ENCODE measurements at places on chromosomes 2 and 18.

DNA sequence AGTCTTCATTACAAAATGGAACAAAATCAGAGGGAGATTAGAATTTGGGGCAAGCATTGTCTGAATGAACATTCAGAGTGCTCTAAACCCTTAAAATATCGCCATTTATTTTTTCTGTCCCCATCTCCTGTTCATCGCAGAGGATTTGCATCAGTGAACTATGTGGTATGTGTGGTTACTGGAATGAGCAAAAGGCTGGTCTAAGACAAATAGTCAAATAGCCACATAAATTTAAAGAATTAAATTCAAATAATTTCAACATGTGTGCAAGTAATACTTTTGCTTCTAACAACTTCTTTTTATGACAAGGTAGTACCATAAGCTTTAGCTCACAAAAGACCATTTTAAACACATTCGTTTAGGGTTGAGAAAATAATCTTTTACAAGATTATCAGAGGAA is 82.6 kb upstream of the ST8SIA3 start:
- DNase-seq: no peak

DNA sequence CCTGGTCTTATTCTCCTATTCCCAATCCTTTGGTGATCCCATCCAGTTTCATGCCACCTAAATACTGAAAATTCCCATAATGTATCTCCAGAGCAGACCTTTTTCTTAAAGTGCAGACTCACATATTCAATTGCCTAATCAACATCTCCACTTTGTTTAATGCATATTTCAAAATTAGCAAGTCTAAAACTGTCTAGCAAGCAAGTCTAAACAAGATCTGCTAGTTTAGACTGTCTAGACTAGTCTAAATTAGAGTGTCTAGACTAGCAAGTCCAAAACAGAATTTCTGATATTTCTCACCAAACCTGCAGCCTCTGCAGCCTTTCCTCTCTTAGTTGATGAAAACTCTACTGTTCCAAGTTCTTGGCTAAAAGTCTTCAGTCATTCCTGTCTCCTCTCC is 44.6 kb downstream of the THUMPD2 start:
- DNase-seq: no peak

DNA sequence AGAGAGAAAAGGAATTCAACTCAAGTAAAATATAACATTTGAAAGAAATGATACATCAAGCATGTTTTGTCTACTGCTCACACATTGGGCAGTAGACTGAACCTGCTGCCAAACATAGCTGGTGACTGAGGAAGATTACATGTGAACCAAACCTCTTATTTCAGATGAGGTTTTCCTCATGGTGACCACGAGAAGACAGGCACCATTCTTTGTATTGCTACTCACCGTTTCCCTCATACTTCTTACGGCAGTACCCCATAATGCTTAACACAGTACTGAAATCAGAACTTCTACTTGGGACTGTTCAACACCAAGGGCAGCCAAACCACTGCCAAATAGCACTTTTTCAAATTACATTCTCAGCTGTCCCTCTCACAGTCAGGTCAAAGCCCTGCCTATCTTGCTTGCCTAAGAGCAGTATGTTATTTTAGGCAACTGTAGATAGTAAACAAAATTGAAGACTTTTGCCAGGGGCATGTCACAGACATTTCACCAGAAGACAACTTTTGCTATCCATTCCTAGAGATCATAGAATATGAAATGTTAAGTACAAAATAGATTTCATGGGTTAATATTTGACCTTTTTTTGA is 167.1 kb upstream of the DOK6 start:
- DNase-seq: no peak

DNA sequence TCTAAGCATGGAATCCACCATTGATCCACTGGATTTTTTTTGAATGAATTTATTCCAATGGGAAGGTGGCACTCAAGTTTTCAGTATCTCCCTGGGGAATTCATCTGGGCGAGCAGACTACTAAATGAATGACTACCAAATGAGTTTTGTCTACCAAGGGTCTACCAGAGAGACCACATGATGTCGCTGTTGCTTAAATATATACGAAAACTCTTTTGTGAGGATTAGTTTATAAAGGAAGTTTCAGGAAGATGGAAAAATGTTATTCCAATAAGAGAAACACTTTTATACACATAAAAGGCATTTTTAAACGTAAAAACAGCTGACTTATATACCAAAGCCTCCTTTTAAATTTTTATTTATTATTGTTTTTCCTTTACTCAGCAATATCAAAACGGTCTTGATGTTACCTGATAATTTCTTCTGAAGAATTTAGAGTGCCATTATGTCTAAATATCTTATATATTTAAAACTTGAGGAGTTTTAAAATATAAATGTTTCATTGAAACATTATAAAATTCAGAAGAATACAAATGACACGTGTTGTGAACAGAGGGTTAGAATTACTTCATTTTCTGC is 139.7 kb downstream of the HRH4 start:
- peak; percentile 21 for DNase-seq

- no peak for DNase-seq
Measured at GRCh38 chr2:171297956-171298355, 135.8 kb downstream of the METTL8 start.

DNA sequence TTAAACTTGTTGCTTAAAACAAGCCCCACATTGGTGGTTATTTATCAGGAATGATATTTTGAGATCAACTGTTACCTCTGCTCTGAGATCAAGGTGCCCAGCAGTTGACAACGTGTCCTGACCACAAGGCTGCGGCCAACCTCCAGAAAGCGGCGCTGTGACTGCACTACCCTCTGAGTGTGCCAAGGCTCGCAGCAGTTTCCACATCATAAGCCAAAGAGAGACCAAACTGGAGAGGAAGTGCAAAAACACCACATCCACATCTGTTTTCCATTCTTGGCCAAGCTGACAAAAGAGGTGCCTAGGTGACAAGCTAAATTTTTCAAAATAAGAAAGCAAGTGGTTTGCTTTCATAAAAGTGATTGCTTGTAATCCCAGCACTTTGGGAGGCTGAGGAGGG is 410.8 kb upstream of the POU3F3 start:
- DNase-seq: no peak

DNA sequence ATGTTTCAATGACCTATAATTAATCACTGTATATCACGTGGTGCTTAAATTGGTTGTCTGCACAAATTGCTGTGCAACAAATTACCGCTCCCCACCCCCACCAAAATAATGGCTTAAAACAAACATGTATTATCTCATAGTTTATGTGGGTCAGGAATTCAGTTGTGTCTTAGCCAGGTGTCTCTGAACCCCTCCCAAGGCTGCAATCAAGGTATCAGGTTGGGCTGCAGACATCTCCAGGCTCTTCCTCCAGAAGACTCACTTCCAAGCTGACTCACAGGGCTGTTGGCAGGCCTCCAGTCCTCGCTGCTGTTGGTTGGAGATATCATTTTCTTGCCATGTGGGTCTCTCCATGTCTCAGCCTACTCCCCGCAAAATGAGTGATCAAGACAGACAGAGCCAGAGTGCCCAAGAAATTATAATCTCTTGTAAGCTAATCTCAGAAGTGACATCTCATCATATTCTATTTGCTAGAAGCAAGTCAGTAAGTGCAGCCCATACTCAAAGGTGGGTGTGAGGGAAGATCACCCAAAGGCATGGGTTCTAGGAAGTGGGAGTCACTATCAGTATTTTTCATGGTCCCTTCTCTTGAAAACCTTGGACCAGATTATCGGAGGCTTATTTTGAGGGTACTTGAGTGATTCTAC is 38.4 kb downstream of the SPC25 start:
- no peak for DNase-seq

- DNase-seq: no peak
Measured at GRCh38 chr2:237304763-237305514, 109.0 kb downstream of the COL6A3 start.

DNA sequence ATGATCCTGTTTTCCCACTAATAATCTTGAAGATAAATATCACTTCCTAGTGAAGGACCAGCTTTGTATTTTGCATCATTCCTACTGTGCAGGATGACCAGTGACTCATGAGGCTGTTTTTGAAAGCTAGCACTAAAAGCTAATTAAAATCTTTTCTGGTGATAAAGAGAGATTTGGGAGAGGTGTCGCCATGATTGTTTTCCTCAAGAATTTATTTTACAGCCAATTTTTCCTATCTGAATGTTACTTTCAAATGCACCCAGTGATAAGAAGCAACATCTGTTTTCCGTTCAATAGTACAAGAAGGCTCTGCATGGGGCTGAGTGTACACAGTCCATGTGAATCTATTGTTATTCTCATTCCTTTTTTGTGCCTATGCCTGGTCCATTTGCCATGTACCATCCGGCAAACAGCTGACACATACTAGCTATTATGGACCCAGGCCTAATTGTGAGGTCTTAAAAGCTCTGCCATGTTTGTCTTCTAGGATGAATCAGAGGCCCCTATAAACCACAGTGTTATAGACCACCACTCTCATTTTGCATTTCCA is 28.4 kb downstream of the MEIS1 start:
- no peak for DNase-seq

DNA sequence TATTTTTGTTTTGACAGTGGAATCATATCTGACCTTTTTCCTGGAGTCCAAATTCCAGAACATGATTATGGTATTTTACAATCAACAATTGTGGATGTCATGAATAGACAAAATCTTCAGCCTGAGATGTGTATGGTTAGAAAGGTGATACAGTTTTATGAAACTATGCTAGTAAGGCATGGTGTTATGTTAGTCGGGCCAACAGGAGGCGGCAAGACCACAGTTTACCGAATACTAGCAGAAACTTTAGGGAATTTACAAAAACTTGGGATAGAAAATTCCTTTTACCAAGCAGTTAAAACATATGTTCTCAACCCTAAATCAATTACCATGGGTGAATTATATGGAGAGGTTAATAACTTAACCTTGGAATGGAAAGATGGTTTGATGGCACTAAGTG is 137.0 kb downstream of the DNAH6 start:
- no peak for DNase-seq

DNA sequence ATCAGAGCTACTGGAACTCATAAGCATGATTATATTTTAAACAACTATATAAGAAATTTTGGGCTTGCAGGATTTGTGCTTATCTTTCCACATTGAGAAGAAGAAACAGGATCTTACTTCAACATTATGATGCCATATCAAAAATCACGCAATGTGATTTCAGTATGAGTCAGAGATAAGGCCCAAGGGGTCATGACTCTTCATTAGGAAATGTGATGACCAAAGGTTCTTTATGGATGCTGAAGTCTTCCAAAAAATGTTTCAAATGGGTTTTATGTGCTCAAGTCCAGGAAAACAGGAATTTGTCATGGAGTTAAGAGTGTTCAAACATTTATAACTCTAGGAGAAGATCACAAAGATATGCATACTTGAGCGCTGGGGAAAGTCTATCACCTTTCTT is 7.8 kb upstream of the SERPINB2 start:
- DNase-seq: no peak

GRCh38 chr2:59874971-59875755 is 678.3 kb downstream of the BCL11A start:
- DNase-seq: no peak

GRCh38 chr2:75494137-75494769 is 66.5 kb downstream of the EVA1A start:
- DNase-seq: no peak

DNA sequence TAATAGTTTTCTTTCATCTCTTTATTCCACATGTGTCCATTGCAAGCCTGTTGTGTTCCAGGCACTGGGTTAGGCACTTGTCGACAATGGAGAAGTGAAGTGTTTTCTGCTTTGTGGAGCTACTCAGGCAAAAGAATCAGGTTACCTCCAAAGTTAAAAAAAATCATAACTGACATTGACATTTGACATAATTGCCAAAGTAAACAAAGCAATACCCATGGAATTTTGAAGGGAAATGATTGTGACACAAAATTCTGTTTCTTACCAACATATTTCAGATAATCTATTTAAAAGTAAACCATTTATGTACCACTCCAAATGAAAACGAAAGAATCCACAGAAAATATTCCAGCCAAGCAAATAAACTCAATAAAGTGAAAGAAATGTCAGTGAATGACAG is 6.4 kb upstream of the TGFA start:
- DNase-seq: no peak

DNA sequence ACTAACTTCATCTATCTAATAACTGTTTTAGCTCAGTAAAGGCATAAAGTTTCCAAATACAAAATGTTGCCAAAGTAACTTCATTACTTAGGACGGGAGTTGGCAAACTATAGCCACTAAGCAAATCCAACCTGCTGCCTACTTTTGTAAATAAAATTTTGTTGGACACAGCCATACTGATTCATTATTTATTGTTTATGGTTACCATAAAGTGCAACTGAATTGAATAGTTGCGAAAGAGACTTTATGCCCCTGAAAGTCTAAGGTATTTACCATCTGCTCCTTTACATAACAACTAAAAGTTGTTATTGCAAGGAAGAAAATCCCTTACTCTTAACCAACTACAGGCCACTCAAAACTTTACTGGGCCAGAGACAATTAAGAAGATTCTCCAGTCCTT is 256.7 kb upstream of the RBBP8 start:
- no peak for DNase-seq

- DNase-seq: no peak
Measured at GRCh38 chr2:74895001-74895400, 61.1 kb downstream of the HK2 start.

DNA sequence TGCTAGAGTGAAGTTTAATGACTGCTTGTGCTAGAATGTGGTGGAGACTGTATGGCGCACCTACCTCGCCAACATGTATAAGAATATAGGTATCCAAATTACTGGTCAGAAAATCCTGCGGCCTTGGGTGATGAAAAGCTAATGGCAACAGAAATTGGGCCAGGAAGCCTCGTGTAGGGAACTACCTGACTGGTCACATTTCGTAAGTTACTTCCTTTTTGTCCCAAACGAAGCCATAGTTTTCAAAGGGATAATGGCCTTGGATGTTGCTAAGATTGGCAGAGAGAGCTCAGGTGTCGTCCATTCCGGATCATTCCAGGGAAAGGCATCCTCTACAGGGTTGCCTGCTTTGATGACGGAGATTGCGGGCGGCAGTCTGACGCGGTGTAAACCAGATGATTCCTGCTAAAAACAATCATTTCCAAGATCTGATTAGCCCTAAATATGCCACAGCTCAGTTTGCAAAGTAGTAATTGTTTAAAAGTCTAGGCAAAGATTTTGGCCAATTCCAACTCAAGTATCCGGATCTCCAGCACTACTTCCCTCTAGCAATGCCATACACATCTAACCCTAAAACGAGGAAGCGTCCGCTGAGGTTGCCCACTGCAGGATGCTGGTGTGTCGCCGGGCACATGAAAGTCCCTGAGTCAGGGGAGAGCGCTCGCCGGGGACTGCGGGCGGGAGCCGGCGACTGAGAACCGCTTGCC is 708 bp upstream of the MALT1 start:
- DNase-seq: no peak

DNA sequence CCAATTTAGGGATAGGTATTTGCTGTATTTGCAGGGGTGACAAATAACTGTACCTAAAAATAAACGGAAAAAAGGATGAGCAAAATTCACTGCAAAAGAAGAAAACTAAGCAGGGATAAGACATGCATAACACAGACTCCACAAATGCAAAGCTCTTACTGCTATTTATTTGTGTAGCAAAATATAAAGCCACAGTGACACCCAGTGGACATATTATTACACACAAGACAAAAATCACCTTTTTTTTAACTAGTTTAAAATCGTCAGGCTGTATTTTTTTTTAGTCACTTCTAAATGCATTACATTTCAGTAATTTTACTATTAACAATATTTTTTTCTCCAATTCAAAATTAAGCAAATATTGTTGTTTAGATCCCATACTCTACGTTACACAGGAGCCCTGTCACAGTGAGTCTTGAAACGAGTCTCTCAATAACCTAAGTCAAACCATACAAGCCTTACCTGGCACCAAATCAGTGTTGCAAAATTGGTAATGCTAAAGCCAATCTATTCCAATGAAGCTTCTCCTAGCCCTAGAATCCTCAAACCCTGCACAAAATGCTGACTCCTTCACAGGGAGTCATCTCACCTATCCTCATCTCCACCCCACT is 23.7 kb downstream of the METTL4 start:
- DNase-seq: no peak

Data from endothelial cell (in vitro differentiated cells).